ENCODE measurements at places on chromosomes 6 and 20. TPM values are rescaled to one million over a fixed set of nuclear protein-coding genes. Genes with fewer than 3 reads are reported as not detected.

GRCh38 chr6:118621799-118622470 lies 29.5 kb downstream of the CEP85L start:
- no peak for DNase-seq

GRCh38 chr6:141248021-141248799 lies 884.5 kb upstream of the GJE1 start:
- no peak for DNase-seq

- no peak for DNase-seq
Observed at GRCh38 chr20:57619051-57619831, 985 bp downstream of the ZBP1 start.

- no peak for DNase-seq
Observed at GRCh38 chr6:153001767-153002612, 519 bp downstream of the MTRF1L start.

- DNase-seq = no peak
Observed at GRCh38 chr20:15045246-15045645, 707.8 kb upstream of the FLRT3 start.

DNA sequence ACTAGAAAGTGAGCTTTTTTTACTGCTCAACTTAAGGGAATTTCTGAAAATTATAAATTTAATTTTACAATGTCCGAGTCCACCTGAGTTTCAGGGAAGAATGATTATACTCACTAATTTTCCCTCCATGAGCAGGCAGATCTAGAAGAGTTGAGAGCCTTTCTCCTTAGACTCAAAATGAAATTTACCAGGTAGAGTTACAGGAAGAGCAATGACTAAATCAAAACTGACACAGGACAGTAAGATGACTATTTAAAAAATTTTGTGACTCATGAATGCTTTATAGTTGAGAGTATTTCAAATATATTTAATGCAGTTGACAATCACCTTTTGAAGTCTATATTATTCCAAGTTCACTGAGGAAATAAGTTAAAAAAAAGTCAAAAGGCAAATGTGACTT lies 198.1 kb upstream of the NRSN1 start:
- DNase-seq = no peak

GRCh38 chr6:27452496-27452897 lies 20.4 kb downstream of the ZNF184 start:
- DNase-seq = no peak

DNA sequence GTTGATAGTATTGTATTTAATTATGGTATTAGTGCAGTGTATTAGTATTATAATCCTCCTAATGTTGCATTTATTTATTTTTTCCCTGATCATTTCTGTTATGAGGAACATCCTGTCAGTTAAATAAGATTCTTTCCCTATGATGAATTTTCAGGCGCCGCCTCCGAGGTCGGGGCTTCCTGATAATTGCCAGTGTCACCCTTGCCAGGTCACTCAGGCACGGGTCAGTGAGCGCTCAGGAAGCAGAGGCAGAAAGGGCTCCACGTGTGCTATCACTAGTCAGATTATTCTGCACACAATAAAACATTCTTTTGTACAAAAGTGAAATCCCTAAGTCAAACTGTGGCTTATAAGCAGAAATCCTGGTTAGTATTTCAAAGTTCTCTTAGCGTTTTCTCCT lies 64.8 kb downstream of the TSHZ2 start:
- DNase-seq = no peak

DNA sequence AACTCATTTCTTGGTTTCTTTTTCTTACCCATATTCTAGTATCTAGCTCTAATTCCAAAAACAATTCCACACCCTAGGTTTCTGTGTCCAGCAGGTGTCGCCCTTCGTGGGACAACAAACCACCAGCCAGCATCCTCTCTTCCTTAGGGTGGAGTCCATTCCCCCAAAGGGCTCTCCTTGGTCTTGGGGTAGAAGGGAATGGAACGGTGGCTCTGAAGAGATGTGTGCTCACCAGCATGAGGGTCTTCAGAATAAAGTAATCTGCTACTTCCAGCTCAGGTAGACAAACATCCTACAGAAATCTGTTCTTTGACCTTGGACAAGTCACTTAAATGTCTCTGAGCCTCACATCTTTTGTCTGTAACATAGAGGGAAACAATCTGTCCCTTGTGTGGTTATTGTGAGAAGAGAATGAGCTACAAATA lies 7.2 kb downstream of the HLA-DMB start:
- peak; percentile 56 for DNase-seq

DNA sequence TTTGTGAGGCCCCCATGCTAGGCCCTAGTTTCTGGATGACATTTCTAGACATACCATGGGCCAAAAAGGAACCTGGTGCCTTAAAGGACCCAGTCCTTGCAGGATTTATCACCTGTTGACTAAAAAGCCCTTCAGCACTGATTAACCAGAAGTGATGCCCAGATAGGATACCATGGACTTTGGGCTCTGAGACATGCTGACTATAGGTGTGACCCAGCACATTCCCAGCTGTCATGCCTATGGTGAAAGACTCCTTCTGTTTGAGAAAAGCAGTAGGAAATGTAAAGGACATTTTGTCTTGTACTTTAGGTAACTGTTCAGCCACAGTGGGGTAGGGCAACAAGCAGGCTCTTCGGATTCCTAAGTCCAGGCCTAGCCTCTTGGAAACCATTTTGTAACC lies 724.2 kb downstream of the CD109 start:
- no peak for DNase-seq

DNA sequence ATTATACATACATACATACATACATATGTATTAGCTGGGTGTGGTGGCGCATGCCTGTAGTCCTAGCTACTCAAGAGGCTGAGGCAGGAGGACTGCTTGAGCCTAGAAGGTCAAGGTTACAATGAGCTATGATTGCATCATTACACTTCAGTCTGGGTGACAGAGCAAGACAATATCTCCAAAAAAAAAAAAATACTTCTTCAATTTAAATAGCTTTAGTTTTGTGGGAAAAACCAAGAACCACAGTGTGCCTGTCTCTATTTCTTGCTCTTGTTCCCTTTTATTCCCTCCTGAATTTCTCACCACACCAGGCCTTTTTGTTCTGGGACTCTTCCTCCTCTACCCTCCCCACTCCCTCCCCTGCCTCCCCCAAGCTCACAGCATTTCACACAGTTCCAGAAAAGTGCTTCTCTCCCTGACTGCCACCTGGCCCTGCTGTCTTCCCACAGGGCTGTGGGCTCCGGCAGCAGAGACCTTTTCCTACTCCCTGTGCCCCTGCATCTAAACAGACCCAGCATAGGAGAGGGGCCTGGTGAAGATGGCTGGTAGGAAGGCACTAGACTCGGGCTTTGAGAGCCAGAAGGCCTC lies 1.3 kb downstream of the C20orf203 start:
- DNase-seq = no peak

GRCh38 chr20:24668384-24668702 lies 198.9 kb downstream of the SYNDIG1 start:
- no peak for DNase-seq

GRCh38 chr6:14211562-14211942 lies 94.0 kb downstream of the CD83 start:
- no peak for DNase-seq

DNA sequence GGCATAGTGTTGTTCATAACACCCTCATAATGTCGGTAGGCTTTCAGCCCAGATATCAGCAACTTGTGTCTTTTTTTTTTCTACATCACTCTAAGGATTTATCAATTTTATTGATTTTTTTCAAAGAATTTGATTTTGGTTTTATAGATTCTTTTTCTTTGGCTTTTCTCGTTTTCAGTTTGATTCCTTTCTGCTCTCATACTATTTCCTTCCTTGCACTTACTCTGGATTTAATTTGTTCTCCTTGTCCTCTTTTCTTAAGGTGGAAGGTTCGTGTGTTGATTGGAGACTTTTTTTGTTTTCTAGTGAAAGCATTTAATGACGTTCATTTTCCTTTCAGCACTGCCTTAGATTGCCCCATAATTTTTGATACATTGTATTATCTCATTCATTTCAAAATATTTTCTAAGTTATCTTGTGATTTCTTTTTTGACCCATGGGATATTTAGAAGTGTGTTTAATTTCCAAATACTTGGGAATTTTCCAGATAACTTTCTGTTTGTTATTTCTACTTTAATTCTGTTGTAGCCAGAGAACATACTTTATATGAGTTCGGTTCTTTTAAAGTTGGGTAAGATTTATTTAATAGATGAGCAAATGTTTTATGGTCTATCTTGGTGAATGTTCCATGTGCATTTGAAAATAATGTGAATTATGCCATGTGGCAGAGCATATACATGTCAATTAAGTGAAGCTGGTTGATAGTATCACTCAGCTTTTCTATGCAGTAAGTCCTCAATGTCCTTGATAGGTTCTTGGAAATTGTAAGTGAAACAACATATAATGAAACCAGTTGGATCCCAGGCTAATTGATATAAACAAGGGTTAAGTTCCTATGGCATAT lies 62.8 kb downstream of the IRF4 start:
- DNase-seq = no peak

- no peak for DNase-seq
Observed at GRCh38 chr6:6039946-6040509, 33.3 kb upstream of the NRN1 start.

- no peak for DNase-seq
Observed at GRCh38 chr20:46523696-46524328, 10.5 kb upstream of the ZNF334 start.

DNA sequence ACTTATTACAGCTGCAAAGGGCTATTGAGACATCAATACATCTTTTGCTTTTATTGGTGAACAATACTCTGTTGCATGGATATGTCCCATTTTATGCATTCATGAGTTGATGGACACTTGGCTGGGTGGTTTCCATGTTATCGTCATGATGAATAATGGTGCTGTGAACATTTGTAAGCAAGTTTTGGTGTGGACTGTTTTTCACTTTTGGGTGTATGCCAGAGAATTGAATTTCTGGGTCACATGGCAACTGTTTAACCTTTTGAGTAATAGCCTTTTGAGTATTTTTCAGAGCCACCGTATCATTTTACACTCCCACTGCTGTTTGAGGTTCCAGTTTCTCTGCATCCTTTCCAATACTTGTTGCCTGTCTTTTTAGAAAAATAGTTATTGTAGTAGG lies 107.0 kb downstream of the JARID2 start:
- no peak for DNase-seq

DNA sequence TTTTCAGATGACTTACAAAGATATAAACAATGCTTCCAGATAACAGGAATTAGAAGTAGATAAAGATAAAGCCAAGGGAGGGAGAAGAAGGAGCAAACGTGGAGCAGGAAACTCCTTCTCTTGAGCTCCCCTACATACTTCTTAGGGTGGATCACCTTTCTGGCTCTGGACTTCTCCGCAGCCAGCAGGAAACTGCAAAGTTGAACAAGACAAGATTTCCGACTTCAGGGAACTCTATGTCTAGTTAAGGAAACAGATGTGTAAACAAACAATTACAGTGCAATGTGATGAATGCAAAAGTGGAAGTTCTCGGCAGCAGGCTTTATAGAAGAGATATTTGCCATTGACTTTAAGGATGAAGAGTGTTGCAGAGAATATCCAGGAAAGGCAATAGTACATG lies 134.0 kb upstream of the MARCKS start:
- DNase-seq = no peak

DNA sequence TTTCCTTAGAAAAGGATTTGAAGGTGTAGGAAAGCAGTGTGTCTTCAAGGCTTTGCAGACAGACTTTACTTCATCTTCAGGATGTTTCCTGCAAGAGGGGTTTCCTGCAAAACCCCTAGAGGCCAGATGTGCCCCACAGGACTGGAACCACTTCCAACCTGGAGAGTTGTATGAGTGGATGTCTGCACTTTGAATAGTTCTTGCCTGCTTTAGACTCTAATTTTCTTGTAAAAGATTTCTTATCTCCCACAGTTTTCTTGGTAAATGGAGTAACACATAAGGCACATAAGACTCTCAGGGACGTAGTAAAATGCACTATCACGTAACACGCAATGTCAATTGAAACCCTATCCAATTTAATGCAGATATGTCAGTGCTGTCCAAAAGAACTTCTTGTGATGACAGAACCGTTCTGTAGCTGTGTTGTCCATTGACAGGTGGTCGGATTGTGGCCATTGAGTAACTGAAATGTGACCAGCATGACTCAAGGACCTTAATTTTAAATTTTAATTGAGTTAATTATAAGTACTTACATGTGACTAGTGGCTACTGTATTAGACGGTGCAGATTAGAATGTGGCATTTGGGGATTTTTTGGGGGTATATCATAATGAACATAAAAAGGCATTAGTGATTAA lies 118.7 kb downstream of the JARID2 start:
- DNase-seq = no peak

GRCh38 chr20:1360094-1360846 lies 31.3 kb upstream of the SDCBP2 start:
- DNase-seq = no peak

RRP36 gene
- total RNA-seq = 84.5 TPM

SLC17A1 gene
- not detected for total RNA-seq

ADA gene
- 13.3 TPM for total RNA-seq

PLCB1 gene
- total RNA-seq = 18.2 TPM

EYA4 gene
- not detected for total RNA-seq

TMEM30A gene
- total RNA-seq = 160 TPM

CYP39A1 gene
- total RNA-seq = not detected

SHLD1 gene
- total RNA-seq = 3.5 TPM

TSPO2 gene
- total RNA-seq = not detected

SLC13A3 gene
- 3.0 TPM for total RNA-seq

All from HFFc6 (cell line).